ENCODE measurements at places on chromosomes 1 and 21.

- no peak for DNase-seq
Measured at GRCh38 chr1:6954591-6954990, 169.3 kb downstream of the CAMTA1 start.

DNA sequence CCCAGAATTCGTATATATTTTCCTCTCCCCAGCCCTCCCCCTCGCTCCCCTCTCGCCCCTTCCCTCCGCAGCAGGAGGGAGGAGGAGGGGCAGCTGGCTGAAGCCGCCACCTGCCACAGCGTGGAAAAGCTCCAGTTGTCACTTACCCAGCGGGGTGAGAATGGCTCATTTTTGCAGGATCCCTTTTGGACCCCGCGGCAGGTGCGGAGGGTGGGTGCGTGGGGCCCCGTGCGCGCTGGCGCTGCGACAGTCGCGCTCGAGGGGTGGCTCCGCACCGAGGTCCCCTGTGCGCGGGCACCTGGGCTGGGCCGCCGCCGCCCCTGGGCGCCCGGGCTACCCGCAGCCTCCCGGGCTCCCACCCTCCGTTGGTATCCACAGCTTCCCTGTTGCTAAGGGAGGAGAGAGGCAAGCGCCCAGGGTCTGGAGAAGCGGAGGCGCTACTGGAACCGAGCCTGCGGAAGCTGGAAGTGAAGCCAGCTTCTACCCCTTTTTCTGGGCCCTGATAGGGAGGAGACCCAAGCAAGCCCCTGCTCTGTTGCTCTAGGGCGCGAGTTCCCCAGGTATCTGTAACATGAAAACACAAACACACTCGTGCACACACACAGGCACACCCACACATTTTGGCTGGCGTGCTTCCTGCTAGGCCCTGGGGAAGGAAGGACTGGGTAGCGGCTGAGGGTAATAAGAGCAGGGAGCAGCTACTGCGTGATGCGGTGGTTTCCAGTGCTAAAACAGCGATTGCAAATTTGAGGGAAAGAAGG, at the start of gene ERICH3:
Gene ERICH3 (minus strand): TSS at position 442 of the 761 bp plus-strand sequence. CDS start 273 bp downstream, at position 169.
- no peak for DNase-seq

- peak; percentile 65 for DNase-seq
Measured at GRCh38 chr1:205325334-205325884, 3.9 kb upstream of the NUAK2 start.

DNA sequence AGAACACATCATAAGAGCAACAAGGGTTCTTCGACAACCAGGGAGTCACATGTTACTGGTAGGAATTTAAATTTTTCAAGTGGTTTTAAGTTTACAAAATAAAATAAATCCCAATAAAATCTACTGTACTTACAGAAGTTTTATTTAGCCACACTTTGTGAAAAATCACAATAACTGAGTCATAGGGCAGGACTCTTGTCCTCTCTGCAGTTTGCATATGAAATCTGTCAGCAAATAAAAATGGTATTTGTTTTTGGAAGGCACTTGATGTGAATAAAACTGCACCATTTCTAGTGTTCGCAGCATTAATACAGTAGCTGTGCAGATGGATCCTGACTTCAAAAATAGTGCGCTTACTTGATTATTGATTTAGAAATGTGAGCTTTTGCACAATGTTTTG, 150.4 kb downstream of the LBR start:
- DNase-seq, result no peak

- DNase-seq, result no peak
Measured at GRCh38 chr21:36893581-36893980, 72.9 kb downstream of the HLCS start.

- no peak for DNase-seq
Measured at GRCh38 chr21:36699546-36700294, 805 bp downstream of the SIM2 start.

DNA sequence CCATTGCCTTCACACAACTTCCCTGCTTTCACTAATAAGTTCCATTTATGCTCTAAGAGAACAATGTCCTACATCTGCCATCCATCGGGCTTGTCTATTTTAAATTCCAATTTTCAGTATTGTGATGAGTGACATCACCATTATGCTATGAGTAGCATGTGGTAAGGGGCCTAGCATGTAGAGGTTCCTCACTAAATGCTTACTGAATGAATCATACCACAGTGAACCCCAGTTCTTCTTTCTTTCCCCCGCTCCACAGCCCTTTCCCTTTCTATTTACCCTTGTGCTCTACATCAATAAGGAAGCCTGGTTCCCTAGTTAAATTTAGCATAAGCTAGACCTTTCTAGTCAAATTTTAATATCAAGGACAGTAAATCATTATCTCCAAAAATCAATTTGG, 195.0 kb upstream of the RGS18 start:
- DNase-seq, result no peak

DNA sequence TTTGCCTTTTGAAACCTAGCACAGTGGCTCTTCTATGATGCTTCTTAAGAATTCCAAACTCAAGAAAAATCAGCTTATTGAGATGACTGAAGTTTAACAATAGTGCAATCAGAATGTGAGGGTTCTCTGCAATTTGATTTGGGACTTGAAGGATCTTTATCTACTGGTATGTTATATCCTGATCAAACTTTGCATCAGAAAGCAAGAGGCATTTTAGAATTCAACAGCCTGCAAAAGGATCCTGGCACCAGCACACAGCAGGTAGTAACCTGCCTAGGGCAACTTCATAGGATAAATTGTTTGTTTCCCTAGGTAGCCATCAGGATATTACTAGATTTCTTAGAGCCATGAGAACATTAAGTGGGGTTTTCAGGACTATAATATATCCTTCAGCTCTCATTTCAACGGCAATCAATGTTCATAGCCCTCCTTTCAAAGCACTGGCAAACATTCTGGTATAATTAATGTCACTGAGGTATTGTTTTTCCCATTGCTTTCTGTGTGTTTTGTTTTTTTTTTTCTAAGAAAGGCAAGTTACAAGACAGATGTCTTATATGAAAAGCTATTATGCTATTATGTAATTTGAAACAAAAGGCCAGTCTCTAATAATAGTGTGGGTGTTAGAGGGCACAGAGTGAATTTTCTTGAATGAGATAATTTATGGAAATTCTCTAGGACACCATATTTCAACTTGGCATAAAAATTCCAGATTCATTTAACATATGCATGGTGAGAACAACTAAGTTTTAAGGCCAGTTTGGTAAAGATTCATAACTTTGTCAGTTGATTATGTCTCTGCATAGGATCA, 34.5 kb downstream of the NTNG1 start:
- no peak for DNase-seq

DNA sequence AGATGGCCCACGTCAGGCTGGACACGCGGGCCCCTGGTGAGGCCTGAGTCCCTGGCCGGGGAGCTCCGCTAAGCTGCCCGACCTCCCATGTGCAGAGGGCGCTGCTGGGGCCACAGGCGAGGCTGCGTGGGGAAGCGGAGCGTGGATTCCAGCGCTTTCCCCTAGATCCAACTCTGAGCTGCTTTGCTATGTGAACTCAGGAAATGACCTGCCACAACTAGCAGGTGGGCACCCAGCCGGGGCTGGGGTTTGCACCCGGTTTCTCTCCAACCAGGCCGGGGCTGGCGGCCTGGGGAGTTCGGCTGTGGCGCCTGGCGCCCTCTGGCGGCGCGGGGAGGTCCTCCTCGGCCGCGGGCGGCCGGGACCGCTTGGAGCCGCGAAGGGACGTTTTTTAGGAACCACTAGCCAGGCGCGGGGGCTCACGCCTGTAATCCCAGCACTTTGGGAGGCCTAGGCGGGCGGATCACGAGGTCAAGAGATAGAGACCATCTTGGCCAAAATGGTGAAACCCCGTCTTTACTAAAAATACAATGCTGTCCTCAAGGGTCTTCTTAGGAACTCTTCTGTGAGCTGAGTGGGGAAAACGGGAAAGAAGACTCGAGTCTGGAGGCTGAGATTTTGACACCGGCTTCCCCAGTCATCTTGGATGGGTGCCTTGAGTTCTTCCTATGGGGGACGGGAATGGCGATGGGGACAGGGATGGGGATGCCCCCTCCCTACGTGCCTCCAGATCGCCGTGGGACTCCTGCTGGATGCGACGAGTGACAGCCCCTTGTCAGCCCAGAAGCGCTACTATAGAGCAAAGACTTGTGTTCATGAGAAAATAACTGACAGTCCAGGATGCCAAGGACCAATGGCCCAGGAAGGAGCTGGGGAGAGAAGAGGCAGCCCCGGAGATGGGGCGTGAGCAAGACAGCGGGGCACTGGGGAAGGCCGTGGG, 12.6 kb downstream of the PYCR2 start:
- peak; percentile 73 for DNase-seq

- DNase-seq, result no peak
Measured at GRCh38 chr1:109750241-109750882, 9.5 kb upstream of the GSTM3 start.

DNA sequence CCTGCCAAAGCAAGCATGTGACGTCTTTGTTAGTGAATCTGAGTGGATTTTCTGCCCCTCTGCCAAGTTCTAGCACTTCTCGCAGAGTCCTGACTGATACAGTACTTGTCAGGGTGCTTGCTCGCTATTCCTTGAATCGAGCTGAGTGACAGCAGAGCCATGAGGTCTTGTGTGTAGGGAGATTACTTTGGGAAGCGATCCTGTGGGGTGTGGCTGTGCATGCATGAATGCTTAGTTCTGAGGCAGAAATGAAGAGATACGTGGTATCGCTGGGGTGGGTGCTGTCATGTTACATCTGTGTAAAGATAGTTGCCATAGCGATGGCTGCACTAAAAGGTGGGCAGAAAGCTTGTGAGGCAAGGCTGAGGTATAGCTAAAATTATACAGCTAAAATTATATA, 19.3 kb upstream of the DNAJC28 start:
- DNase-seq, result no peak

DNA sequence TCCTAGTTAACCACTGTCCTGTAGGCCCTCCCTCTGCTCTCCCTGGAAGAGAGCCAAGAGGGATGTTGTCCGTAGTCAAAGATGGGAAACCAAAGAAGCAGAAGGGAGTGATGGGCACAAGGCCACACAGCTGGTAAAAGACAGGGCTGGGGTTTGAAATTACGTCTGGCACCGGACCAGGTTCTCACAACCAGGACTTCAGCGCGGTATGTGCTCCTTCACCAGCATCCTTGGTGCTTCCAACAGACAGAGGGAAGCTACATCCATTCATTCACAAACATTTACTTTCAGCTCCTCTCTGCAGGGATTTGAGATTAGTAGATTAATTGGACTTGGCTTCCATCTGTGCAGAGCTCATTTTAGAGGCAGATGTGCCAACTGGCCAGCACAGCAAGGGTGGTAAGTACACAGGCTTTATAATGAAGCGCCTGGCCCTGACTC, 191.2 kb downstream of the TRABD2B start:
- no peak for DNase-seq

GRCh38 chr1:4169991-4170390, 269.9 kb upstream of the C1orf174 start:
- no peak for DNase-seq

GRCh38 chr21:34807146-34807880, 138.5 kb downstream of the CLIC6 start:
- peak; percentile 77 for DNase-seq

DNA sequence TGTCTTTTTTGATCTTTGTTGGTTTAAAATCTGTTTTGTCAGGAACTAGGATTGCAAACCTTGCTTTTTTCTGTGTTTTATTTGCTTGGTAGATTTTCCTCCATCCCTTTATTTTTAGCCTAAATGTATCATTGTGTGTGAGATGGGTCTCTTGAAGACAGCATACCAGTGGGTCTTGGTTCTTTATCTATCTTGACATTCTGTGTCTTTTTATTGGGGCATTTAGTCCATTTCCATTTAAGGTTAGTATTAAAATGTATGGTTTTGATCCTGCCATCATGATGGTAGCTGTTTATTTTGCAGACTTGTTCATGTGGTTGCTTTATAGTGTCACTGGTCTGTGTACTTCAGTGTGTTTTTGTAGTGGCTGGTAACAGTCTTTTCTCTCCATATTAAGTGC, 14.1 kb downstream of the ZNF678 start:
- DNase-seq, result no peak

GRCh38 chr1:199522936-199523335, 504.6 kb upstream of the NR5A2 start:
- DNase-seq, result no peak

GRCh38 chr1:3905953-3906671, 6.0 kb upstream of the C1orf174 start:
- no peak for DNase-seq

DNA sequence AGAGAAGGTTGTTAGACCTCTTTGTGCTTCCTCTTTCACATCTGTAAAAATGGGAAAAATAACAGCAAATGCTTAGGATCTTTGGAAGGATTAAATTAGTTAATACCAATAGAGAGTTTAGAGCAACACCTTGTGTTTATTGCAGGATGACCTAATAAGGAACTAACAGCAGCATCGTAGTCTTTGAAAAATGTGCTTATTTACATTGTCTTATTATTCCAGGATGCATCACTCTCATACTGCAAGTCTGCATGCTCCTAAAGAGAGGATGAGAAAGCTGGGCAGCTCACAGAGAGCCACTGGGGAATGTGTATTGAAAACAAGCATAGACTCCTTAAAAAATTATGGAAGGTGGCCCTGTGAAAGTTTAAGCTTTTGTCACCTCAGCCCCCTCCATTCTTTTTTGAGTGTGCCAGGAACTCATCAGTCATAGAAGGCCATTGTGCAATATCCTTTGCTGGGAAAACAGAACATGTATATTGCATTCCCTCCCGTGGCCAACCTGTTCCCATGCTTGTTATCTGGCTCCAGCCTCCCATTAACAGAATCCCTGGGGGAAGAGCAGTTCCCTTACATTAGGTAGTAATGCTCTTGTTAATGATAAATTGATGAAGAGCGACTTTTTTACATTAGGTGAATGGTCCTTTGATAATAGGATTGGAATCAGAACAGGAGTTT, 180.7 kb downstream of the ZNF326 start:
- no peak for DNase-seq

DNA sequence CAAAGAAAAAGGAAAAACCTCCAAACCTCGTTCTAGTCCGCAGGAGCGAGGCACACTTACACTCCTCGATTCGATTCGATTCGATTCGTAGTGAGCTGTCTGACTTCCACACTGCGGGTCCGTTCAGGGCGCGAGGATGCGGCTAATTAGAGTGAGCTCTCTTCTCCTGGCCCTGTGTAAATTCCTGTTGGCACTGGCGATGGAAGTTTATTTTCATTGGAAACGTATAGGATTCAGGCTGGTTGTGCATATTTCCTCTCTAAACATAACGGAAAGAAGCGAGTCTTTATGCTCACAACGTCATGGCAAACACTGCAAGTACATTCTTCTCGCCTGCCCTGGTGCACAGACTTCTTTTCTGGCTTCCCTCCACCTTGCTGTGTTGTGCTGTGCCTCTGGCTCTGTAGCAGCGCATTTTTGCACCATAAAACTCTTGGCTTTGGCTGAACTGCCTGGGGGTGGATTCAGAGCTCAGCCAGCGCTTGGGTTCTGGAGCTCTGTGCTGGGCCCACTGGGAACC, 2.7 kb downstream of the HUNK start:
- no peak for DNase-seq

GRCh38 chr1:46638921-46639320, 22.3 kb upstream of the MOB3C start:
- no peak for DNase-seq

- no peak for DNase-seq
Measured at GRCh38 chr21:37373539-37373938, 7.0 kb downstream of the DYRK1A start.

GRCh38 chr1:31013187-31013864, 52.2 kb downstream of the PUM1 start:
- no peak for DNase-seq

All from stimulated activated CD4-positive, alpha-beta T cell treated with anti-CD3 and anti-CD28 coated beads, Interleukin-4, amount 100 ng/mL, for 24 hours (primary cell).